H1 (cell line): ENCODE measurements at places on chromosomes 6 and 20.
A peak's percentile ranks its signal among the peaks of the same experiment; 100 is the strongest.

- no peak for DNase-seq
Observed at GRCh38 chr20:49880177-49880576, 35.2 kb downstream of the SPATA2 start.

GRCh38 chr20:34190679-34191090 is 50.5 kb upstream of the ASIP start:
- peak; percentile 84 for DNase-seq

DNA sequence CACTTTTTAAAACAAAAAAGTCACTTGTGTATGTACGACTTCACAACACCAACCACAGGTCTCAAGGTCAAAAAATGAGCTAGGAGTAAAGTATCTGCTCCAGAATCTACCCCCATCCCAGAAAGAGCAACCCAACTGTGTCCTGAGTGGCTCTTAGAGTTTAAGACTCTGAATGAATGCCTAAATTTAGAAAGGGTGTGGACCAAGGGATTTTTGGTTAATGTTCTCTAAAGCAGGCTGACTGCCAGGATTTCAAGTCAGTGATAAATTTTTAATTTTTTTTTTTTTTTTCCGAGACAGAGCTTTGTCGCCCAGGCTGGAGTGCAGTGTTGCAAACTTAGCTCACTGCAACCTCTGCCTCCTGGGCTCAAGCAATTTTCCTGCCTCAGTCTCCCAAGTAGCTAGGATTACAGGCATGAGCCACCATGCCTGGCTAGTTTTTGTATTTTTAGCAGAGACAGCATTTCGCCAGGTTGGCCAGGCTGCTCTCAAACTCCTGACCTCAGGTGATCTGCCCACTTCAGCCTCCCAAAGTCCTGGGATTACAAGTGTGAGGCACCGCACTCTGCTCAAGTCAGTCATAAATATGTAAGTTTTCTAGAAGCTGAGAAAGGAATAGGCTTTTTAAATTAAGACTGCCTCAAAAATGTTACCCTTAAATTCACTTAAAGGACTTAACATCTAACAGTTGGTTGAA is 20.2 kb downstream of the STAU1 start:
- no peak for DNase-seq

DNA sequence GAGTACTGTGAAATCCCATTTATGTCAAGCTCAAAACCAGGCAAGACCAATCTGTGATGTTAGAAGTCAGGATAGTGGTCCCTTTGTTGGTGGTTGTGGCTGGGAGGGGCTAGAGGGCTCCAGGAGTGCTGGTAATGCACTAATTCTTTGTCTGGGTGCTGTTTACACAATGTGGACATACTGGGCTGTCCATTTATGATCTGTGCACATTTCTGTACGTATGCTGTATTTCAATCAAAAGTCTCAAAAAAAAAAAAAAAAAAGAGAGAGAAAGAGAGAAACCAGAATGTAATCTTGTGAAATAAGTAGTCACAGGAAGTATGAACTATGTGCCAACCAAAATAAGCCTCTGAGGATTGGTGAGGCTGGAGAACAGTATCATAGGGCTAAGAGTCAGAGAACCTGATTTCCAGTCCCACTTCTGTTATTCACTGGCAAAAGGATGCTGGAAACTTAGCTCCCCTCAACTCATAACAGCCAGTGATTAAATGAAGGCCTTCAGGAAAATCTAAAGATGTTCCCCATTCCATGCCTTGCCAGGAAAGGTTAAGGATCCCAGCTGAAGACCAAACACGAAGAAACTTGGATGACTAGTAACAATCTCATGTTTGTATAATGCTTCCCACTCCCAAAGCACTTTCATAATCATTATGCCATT is 19.6 kb upstream of the TRAM2 start:
- no peak for DNase-seq

- DNase-seq, result no peak
Observed at GRCh38 chr6:114281496-114281895, 61.3 kb downstream of the HS3ST5 start.

- DNase-seq, result no peak
Observed at GRCh38 chr6:150176659-150177058, 33.8 kb downstream of the PPP1R14C start.

DNA sequence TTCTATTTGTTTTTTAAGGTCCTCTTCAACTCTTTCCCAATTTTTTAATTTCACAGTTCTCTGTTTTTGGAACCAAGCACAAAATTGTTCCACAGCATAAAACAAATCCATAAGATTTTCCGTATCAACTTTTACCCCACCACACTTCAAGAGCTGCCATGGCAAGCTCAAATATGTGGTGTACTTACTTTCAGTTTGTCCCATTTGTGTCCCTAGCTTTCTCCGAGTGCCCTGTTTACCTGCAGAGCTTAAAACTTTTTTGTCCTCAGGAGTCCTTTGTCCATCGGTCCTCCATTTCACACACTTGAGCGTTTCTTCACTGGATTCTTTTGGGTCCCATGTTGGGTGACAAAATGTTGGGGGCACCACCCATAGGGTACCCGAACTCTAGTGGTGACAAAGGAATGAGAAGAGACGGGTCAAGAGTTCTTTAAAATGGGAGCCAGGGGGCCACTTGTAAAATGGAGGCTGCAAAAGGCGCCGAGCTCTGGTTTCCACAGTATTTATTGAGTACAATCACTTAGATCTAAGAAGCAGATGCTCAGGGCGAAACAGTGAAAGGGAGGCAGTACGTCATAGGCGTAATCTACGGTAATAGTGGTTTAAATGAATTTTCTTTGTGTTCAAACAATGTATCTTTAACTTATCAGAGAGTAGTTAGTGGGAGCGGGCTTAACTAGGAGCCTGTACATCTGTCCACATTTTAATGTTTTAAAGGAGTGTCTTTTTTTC is 39.8 kb upstream of the SERINC1 start:
- no peak for DNase-seq

GRCh38 chr6:169920359-169921020 is 169.1 kb downstream of the ERMARD start:
- DNase-seq, result no peak

DNA sequence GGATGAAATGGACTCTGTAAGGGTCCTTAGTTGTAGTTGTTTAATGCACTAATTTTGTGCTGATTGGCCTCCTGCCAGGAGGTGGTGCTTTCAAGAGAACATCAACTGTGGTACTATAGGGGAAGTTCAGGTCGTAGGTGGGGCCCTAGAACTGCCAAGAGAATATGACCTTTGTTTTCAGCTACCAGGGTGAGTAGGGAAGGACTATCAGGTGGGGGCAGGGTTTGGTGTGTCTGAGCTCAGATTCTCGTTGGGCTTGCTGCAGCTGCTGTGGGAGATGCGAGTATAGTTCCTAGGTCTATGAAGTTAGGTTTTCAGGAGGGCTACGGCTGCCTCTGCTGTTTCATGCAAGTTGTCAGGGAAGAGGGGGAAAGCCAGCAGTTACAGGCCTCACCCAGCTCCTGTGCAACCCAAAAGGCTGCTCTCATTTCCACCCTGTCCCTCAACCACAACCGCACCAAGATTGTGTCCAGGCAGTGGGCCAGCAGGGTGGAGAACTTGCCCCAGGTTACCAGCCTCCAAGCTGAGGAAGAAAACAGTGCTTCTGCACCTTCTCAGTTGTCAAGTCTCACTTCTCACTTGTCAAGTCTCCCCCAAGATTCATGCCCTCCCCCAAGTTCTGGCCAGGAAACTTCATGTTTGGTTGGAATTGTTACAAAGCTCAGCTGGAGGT is 626.5 kb upstream of the MAP3K7 start:
- DNase-seq, result no peak
